Dermis blood vessel endothelial cell (primary cell): ENCODE measurements at places on chromosomes 5 and 9.

DNA sequence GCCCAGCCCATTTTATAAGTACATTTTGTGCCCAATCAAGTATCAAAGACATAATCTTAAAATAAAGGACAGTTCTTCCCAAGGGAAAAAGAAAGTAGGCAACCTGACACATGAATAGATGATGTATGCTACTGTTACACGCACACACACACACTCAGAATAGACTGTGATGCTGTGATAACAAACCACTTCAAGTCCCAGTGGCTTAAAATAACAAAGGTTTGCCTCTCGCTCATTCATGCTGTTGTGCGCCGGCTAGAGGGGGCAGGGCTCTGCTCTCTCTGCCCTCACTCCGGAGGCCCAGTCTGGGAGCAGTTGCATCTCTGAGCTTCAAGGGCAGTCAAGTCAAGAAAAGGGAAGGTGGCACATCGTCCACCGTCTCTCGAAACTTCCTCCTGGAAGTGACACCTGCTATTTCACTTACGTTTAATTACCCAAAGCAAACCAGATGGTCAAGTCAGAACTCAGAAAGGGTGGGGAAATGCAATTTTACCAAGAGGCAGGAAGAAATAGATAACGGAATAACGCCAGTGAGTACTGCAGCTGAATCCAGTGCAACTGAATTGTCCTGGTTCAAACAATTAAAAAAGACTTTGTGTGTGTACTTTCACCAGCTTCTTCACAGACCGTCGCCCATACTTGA, 43.3 kb downstream of the ANKRD33B start:
- DNase-seq: peak; percentile 43

DNA sequence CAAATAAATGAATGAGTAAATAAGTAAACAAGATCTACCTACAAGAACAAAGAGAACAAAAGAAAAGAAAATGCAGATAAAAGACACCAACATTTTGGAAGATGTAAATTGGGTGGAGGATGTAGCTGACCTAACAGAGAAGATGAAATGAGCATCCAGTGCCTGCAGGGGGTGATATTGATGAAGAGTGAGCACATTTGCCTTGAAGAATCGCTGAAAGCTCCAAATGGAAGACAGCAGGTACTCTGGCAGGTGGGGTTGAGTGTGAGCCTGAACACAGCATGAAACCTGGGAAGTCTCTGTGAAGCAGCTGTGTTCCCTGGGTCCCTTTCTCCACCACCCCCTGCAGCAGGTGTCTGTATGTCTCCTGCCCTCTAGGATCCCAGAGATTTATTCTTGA, 125.6 kb downstream of the NXNL2 start:
- peak; percentile 60 for DNase-seq

GRCh38 chr5:38651806-38652205, 95.4 kb upstream of the LIFR start:
- DNase-seq: no peak

DNA sequence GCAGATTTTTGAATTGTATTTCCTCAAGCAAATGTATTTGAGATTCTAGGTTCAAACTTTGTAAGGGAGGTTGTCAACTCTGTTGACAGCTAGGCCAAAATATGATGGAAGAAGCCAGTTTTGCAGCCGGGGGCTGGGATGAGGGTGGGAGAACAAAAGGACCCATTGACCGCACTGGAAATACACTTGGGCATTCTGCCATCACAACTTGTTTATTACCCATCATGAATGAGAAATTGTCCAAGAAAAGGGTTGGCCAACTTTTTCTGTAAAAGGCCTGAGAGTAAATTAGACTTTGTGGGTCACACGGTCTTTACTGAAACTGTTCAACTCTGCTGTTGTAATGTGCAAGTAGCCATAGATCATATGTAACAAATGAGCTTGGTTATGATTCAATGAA, 221.3 kb upstream of the KLF9 start:
- DNase-seq: no peak

- no peak for DNase-seq
These were observed 88.6 kb downstream of the EHMT1 start for GRCh38 chr9:137707361-137707760.

GRCh38 chr5:108917596-108917995, 169.9 kb downstream of the FER start:
- DNase-seq: peak; percentile 30

GRCh38 chr5:154254896-154255295, 64.4 kb downstream of the GALNT10 start:
- no peak for DNase-seq

GRCh38 chr9:135880438-135880837, 26.9 kb downstream of the CAMSAP1 start:
- DNase-seq: no peak

DNA sequence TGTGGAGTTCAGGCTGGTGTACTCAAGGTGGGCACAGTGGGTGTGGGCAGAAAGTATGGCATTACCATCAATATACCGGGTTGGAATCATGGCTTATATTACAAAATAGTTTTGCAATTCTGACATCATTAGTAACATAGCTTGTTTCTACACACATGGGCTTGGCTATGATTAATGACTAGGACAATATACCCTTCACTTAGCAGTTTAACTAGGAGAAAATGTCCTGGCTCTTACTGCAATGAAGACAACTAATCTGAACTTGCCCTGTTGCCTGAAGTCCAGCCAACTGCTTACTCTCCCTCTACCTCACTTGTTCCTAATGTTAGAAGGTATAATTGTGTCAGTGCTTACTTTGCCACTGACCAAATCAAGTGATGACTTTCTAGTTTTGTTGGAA, 612.5 kb downstream of the EFNA5 start:
- DNase-seq: no peak

- no peak for DNase-seq
These were observed 420.4 kb downstream of the CETN3 start for GRCh38 chr5:89988998-89989655.
